ENCODE measurements at places on chromosomes 3 and 15.
A peak's percentile ranks its signal among the peaks of the same experiment; 100 is the strongest.

- no peak overlapping the region for H3K4me3 ChIP-seq
- H3K27me3 ChIP-seq: no peaks in the 10 kb centered on the region
- peaks cover 34% of the 10 kb centered on the region for H3K36me3 ChIP-seq
- no peaks in the 10 kb centered on the region for H3K4me1 ChIP-seq
- no peak overlapping the region for H3K27ac ChIP-seq
Measured at GRCh38 chr3:14462738-14463137, 60.3 kb downstream of the SLC6A6 start.

GRCh38 chr3:160697637-160698380 is 20.8 kb downstream of the ARL14 start:
- DNase-seq: no peak
- H3K27ac ChIP-seq: no peak overlapping the region
- no peaks in the 10 kb centered on the region for H3K36me3 ChIP-seq

GRCh38 chr3:192864941-192865340 is 52.7 kb downstream of the MB21D2 start:
- no peak overlapping the region for H3K4me3 ChIP-seq
- no peaks in the 10 kb centered on the region for H3K36me3 ChIP-seq
- H3K27me3 ChIP-seq: no peaks in the 10 kb centered on the region
- H3K4me1 ChIP-seq: no peaks in the 10 kb centered on the region

- no peak for DNase-seq
- H3K4me3 ChIP-seq: no peak overlapping the region
- H3K27ac ChIP-seq: no peak overlapping the region
Measured at GRCh38 chr15:74580538-74581350, 34.9 kb upstream of the CLK3 start.

- no peak overlapping the region for H3K4me3 ChIP-seq
- no peaks in the 10 kb centered on the region for H3K4me1 ChIP-seq
- H3K27ac ChIP-seq: no peak overlapping the region
- DNase-seq: no peak
Measured at GRCh38 chr3:31129241-31129640, 234.8 kb upstream of the GADL1 start.

DNA sequence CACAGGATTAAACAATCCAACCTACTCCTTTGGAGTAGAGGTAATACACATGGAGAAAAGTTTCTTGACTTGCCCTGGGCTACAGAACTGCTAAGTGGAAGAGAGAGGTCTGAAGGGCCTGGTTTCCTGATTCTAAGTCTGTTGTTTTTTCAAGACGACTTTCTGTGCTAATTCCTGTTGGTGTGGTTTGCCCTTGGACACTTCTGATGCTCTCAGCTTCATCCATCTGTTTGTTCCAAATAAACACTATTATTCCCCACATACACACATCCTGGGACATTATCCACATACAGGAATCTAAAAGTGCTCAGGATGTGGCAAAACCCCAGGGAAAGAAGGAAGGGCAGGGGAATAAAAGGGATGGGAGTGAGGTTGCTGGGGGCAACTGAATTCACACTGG is 393.5 kb upstream of the TBL1XR1 start:
- no peaks in the 10 kb centered on the region for H3K36me3 ChIP-seq
- no peaks in the 10 kb centered on the region for H3K27me3 ChIP-seq
- H3K4me1 ChIP-seq: no peaks in the 10 kb centered on the region
- H3K27ac ChIP-seq: no peak overlapping the region
- H3K4me3 ChIP-seq: no peak overlapping the region
- DNase-seq: no peak

- H3K4me3 ChIP-seq: no peak overlapping the region
- H3K27me3 ChIP-seq: no peaks in the 10 kb centered on the region
- no peaks in the 10 kb centered on the region for H3K4me1 ChIP-seq
- no peak for DNase-seq
Measured at GRCh38 chr3:25170021-25170420, 258.0 kb upstream of the RARB start.

DNA sequence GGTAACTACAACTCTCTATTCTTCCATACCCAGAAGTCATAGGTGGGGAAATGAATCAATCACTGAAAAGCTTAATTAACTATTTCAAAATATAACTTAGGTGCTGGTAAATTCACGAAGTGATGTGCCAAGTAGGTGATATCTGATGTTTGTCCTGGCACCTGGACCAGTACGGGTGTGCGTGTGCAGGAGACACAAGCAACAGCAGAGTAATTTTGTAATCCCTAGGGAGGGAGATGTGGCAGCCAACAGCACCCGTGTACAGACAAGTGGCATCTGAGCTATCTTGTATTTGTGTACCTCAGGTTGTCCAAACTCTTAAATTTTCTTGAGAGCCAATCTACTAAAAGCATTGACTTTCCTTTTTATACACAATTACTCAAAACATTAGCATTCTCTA is 22.8 kb downstream of the USF3 start:
- DNase-seq: no peak
- H3K27ac ChIP-seq: no peak overlapping the region
- H3K36me3 ChIP-seq: peaks cover 4% of the 10 kb centered on the region
- H3K4me3 ChIP-seq: no peak overlapping the region
- no peaks in the 10 kb centered on the region for H3K27me3 ChIP-seq

GRCh38 chr3:19885468-19885867 is 48.5 kb downstream of the EFHB start:
- DNase-seq: peak; percentile 80
- H3K36me3 ChIP-seq: no peaks in the 10 kb centered on the region
- H3K4me3 ChIP-seq: no peak overlapping the region
- H3K27me3 ChIP-seq: no peaks in the 10 kb centered on the region
- no peaks in the 10 kb centered on the region for H3K4me1 ChIP-seq

DNA sequence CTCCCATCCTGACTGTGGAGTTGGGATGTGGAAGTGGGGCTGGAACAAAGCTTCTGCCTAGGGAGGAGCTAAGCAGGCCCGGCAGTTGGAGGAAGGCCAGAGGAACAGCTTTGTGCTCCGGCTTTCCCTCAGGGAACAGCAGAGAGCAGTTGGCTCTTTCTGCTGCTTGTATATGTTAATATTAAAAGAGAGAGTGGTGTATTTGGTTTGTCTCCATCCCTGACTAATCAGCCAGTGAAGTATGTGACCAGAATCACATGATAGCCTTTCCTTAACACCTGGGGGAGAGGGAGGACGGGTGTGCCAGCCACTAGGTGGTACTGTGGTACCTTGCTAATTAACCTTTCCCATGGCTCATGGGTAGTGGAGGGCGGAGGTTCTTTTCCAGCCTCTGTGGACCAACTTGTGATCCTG is 10.0 kb downstream of the EIF2B5 start:
- H3K4me3 ChIP-seq: no peak overlapping the region
- peak; percentile 78 for DNase-seq
- H3K4me1 ChIP-seq: no peaks in the 10 kb centered on the region
- H3K27me3 ChIP-seq: no peaks in the 10 kb centered on the region
- peaks cover 51% of the 10 kb centered on the region for H3K36me3 ChIP-seq

GRCh38 chr3:172157564-172158258 is 118.3 kb downstream of the FNDC3B start:
- H3K27ac ChIP-seq: no peak overlapping the region
- no peak overlapping the region for H3K4me3 ChIP-seq
- peaks cover 8% of the 10 kb centered on the region for H3K4me1 ChIP-seq
- H3K27me3 ChIP-seq: no peaks in the 10 kb centered on the region
- H3K36me3 ChIP-seq: no peaks in the 10 kb centered on the region

Data from Karpas-422 (cell line).